Kasumi-1 (cell line): ENCODE measurements at places on chromosomes 12 and 14.

- DNase-seq = no peak
These were observed 97.5 kb downstream of the CRACR2A start for GRCh38 chr12:3655328-3655900.

- DNase-seq = no peak
These were observed 138.9 kb upstream of the CLEC14A start for GRCh38 chr14:38394767-38395166.

GRCh38 chr12:104929368-104929767, 28.7 kb downstream of the SLC41A2 start:
- DNase-seq = no peak

GRCh38 chr12:94207467-94207848, 59.1 kb downstream of the PLXNC1 start:
- DNase-seq = no peak

- DNase-seq = no peak
These were observed 8.1 kb downstream of the GAPDH start for GRCh38 chr12:6542209-6543009.

GRCh38 chr12:56775638-56776037, 12.5 kb downstream of the HSD17B6 start:
- DNase-seq = no peak

DNA sequence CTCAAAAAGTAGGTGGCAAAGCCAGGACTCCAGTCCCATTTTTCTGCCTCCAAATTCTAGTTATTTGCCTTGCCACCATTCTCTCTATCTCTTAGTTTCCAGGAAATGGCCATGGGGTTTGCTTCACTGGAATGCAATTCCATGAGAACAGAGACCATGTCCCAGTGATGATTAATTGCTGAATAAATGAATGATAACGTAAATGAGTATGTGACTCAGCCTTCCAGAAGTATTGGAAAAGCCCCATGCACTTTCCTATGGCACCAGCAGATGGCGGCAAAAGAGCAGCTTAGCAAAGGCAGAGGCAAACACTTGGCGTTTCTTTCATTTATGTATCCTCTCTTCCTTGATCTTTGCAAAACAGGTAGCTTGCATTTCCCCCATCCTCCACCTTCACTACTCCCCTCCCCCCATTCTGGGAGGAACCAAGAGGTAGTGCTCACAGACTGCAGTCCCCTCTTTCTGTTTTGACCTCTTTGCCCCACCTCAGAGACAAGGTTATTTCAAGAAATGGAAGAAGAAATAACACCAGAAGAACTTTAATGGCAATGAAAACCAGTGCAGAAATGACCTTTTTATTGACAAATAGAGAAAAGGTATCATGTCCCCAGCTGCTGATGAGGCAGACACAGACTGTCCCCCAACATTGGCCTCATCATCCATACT, 21.3 kb downstream of the TBX3 start:
- peak; percentile 68 for DNase-seq

DNA sequence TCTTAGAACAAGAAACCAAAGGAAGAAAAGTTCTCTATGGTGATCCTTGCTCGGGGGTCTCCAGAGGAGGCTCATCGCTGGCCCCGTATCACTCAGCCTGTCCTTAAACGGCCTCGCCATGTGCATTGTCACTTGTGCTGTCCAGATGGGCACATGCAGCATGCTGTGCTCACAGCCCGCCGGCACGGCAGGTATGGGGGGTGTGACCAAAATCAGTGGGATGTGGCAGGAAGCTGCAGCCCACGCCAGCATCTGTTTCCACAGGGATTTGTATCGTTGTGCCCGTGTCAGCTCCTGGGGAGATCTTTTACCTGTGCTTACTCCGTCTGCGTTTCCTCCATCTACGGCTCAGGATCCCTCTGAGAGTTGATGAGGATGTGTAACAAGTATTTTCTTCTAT, 2.6 kb upstream of the SLC39A2 start:
- DNase-seq = no peak

GRCh38 chr12:89461649-89462612, 62.7 kb downstream of the GALNT4 start:
- DNase-seq = peak; percentile 87

- DNase-seq = no peak
These were observed 95.3 kb upstream of the SLC35F4 start for GRCh38 chr14:57960946-57961785.

DNA sequence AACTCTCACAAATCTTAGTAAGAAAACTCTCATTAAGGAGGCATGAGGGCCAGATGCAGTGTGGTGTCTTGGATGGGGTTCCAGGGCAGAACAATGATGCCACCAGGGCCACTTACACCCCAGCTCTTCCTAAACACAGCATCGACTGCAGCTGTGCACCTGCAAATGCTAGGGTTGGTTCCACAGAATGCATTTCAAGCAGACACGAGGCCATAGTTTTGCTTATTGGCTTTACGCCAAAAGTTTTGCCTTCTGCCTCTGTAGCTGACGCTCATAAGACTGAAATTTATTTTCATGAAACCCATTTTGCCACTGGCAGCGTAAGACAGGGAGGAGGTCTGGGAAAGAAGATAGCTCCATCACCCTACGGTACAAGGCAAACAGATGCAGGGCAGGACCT, 179.0 kb downstream of the RIMBP2 start:
- no peak for DNase-seq

- DNase-seq = peak; percentile 83
These were observed 55.2 kb upstream of the CERS5 start for GRCh38 chr12:50222275-50222783.

DNA sequence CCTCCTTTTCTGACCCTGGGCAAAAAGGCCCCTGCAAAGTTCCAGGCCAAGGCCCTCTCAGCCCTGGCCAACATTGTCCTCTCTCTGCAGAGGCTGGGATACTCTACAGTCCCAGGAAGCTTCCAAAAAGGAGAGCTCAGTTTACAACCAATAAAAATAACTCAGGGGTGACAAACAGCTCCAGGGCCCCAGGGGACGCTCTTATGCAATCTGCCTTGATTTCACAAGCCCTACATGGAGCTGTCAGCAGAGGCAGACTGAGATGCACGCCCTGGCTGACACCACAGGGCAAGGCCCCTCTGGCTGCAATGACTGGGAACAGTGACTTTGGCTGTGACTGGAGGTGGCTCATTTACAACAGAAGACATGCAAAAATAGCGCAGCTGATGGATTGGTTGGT, 129.0 kb upstream of the MED13L start:
- DNase-seq = peak; percentile 85

GRCh38 chr12:71664411-71665089, 449 bp downstream of the THAP2 start:
- peak; percentile 21 for DNase-seq

DNA sequence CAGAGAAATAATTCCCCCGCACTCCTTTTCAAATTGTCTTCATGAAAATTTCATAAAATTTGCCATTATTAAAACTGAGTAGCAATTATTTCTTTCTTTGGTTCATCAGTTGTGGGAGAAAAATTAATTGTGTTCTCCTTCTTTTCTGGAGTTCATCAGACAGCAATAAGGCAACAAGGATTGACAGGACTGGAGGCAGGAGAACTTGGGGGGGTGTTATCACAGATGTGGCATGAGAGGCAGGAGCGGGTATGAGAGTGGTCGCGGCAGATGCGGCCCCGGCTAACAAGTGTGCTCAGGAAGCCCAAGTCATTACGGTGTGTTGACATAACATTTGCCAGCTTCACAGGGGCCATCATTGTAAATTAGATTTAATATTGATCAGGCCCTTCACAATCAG, 306.6 kb upstream of the TMPO start:
- DNase-seq = no peak

DNA sequence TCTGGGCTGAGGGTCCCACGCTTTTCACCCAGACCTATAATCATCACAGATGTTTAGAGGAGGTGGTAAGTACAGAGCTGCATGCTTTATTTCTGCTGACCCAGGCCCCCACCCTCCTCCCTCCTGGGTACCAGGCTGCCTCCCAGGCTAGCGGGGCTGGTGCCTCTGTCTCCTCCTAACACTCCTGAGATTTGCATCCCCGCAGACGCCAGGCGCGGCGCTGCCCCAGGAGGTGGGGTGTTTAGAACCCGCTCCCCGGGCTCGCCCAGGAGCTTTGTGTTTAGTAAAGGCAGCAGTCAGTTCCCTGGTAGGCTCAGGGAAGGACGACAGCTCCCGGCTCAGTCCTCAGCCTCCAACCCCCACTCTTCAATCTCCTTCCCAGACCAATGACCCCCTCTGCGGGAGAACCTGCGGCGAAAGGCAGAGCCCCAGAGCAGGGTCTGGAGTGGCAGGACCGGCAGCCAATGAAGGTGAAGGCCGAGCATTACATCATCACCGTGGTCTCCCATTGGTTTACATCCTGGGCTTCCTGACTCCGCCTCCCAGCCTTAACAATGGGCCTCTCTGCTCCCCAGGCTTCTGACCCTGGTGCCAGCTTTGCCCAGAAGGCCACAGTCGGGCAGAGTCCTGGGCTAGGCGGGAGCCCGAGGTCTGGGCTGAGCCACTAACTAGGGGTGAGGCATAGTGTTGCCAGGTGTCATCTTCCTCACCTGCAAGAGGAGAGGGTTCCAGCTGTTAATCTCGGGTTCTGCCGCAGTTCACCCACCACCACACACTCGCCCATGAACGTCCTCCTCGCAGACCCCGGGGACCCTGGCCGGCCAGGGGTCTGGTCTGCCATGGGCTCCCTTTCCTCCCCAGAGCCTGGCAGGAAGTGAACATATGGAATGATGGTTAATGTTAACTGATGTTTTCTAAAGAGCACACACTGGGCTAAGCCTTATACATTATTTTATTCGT, 57.5 kb downstream of the CALM1 start:
- no peak for DNase-seq

- DNase-seq = no peak
These were observed 10.6 kb upstream of the ART4 start for GRCh38 chr12:14853961-14854360.

DNA sequence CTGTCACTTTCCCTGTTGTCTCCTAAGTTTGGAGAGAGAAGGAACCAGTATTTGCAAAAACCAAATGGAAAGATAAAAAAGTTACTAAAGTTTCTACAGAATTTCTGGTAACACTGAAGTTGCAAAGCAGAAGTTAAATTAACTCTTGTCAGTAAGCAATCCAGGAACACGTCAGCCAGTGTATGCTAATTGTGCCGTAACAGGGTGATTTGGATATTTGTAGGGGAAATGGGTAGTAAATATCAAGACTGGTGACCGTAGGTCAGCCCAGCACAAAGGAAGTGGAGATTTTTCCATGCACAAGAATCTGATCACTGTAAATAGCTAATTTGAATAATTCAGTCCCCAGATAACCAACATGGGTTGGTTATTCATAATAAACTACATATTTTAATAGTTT, 2.3 kb downstream of the CDKN1B start:
- DNase-seq = no peak
